Large intestine (tissue), 12 donors: ENCODE measurements at places on chromosomes 5 and 9. TPM values are rescaled to one million over a fixed set of nuclear protein-coding genes. Genes with fewer than 3 reads are reported as not detected.

PDGFRB gene
- polyA plus RNA-seq, result 18.6 TPM

PCSK5 gene
- 123 TPM for polyA plus RNA-seq

PCDHB15 gene
- polyA plus RNA-seq, result 3.0 TPM

PCDHA4 gene
- 1.3 TPM for polyA plus RNA-seq

PTGES2 gene
- 59.1 TPM for polyA plus RNA-seq
